ENCODE measurements at places on chromosomes 4 and X.
A peak's percentile ranks its signal among the peaks of the same experiment; 100 is the strongest.

DNA sequence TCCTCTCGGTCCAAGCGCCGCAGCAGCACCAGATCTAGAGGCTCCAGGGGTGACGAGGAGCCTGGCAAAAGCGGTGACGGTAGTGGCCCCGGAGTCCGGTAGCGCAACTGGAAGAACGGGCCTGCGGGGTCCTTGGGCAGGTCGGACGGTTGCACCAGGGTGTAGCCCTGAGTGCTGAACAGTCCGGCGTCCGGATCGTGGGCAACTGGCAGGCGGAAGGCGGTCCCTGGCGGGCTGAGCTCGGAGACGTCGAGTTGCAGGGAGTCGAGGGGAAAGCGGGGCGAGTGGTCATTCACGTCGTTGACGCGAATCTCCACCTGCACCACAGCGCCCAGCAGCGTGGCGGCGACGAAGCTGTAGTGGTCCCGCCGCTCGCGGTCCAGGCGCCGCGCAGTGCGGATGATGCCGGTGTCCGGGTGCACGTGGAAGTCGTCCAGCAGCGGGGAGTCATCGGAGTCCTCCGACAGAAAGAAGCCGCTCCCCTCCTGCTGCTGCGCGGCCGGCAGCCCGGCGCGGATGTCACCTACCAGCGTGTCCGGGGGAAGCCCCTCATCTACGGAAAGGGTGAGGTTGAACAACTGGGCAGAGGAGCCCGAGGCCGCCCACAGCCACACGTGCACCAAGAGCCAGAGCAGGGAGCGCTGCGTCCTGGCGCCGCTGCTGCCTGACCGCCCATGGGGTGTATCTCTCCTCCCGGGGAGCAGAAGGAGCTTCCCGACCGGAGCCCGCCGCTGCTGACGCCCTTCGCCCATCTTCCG lies 837 bp downstream of the DCHS2 start:
- DNase-seq = no peak

- no peak for DNase-seq
These were observed 22.3 kb downstream of the TEC start for GRCh38 chr4:48247142-48247877.

DNA sequence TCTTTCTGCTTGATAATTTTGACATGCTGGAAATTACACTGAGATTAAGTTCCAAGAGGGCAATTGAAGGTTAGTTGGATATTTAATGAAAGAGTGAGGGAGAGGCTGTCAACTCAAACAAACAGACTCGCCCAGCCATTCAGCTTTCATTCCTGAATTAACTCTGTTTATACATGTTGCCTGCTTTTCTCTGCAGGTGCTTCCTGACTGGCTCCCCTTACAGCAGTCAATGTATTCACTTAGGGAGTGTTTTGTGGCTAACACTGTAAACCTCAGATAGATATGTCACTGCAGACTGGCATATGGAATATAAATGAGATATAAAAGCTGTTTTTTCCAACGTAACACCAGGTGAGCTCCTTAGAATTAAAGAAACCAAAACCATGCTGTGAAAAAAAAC lies 28.7 kb downstream of the TMPRSS11A start:
- DNase-seq = no peak

DNA sequence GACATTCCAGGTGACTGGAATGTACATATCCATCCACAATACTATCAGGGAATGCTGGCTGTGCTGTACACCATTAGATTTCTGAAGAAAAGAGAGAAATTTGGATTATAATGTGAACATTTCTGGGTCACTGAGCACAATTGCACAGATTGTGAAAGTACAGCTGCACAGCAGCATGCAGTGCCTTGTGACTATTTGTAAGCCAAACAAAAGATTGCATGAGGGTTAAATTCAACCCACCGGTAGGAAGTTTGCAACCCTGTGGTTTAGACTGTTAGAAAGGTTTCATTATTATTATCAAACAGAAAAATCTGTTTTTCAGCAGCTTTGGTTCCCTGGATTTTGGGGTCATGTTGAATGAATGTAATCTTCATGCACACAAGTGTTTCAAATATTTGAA lies 24.5 kb downstream of the DDIT4L start:
- DNase-seq = no peak

GRCh38 chrX:29661290-29661689 lies 554.1 kb upstream of the MAGEB2 start:
- DNase-seq = no peak

- DNase-seq = no peak
These were observed 515.3 kb upstream of the ARX start for GRCh38 chrX:25531096-25531495.

DNA sequence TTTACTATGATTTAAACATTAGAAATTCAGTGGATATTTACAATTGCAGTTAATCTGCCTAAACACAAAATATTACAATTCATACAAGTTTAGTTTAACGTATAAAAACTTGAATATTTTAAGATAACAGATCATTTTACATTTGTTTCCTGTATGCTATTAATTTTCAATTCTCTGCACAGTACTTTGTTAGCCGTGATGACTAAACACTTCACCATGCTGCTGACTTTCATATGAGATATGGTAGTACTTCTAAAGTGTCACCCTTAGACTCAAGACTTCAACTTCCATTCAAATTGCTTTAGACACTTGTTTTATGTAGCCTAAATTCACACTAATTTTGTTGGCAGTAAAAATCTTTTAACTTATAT lies 1646.4 kb upstream of the ADGRL3 start:
- no peak for DNase-seq

DNA sequence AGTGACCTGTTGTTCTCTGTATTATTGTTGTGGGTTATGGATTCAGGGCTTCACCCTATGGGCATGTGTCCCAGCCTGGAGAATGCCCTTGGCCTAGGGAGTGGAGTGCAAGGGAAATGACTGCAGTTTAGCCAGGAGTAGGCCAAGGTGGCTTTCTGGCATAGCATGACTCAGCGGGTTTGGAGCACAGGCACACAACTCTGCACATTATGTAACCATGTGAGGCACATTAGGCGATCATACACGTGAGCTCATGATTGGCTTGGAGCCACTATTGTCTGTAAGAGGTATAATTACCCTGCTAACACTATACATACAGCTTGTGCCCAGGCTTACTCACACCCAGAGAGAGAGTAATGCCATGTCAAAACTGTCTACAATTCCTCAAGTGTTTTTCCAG lies 35.1 kb upstream of the TACR3 start:
- DNase-seq = no peak

- no peak for DNase-seq
These were observed 36.7 kb upstream of the EDA2R start for GRCh38 chrX:66675541-66675940.

DNA sequence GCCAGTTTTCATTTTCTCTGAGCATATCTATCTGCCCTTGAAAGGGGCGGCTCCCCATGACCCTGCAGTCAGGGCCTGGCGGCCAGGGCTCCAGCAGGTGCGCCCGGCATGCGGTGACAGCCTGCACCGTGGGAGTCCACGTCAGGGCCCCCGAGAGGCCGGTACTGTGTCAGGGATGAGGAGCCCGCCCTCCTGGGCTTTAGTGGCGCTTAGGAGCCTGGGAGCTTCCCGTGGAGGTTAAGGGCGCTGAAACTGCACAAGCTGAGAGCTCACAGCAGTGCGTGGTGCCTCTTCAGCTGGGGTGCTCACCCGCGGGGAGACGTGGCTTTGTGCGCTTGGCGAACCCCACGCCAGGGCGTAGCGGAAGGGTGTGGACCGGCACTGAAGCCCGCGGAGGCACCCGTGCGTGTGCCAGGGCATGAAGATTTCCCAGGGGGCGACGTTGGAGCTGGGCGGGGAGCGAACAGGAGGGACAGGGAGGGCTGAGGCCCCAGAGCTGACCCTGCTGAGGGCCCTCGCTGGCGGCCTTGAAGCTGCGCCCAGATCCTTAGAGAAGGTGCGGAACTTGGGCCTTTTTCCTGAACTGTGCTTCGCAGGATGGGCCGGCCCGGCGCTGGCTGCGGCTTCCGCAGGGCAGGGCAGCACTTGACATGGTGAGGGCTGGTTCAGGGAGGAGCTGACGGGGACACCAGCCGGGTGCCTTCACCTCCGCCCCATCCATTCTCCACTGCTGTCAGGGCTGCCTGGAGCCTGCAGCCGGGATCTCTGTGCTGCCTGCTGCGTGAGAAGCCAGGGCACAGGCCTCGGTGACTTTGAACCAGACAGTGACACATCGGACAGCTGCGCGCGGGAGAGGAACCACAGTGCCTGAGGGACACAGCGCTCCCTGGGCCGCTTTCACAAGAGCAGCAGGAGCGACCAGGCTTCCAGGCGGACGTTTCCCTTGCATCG lies 32.9 kb downstream of the HTT-AS start:
- DNase-seq = peak; percentile 68

- no peak for DNase-seq
These were observed 299.1 kb upstream of the TBX22 start for GRCh38 chrX:79715448-79715847.

DNA sequence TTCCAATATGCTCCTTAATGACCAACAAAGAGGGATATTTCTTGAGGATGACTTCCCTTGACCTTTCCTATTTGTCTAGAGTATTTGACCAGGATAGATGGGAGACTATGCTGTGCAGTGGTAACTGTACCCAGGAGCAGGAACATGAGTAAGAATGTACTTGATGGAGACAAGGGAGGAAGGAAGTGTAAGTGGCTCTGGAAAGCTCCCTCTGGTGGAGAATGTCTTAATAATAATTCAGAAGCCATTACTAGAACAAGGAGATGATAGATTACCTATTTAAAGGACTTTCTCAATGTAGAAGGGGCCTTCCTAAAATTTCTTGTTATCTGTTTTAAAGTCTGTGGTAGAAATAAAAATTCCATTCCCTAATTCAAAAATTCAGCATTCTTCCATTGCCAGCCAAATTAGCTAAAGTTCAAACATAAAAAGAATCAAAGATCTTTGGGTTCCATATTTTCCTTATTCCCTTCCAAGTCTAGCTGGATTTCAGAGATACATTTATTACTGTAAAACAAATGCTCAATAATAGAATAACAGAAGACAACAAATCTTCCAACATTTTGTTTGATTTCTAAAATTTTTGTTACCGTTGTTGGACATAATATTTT lies 83.8 kb downstream of the GRID2 start:
- no peak for DNase-seq

DNA sequence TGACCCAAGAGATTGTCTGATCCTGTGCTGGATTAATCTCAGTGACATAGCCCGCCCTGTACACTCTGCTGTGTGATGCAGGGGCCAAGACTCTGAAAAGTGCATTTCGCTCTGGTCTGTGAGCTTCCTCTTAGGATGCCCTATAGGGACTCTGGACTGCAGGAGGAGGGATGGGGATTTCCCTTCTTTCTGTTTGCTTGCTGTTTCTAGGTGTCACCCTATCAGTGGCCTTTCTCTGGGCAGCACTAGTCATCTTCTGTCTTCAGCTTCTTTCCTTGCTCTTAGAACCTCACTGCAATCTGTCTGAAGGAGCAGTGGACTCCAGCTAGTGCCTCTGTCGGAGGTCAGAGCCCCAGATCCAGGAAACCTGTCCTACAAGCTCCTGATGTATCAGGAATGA lies 34.5 kb upstream of the SCRG1 start:
- no peak for DNase-seq

GRCh38 chrX:124209792-124210576 lies 122.5 kb upstream of the TEX13D start:
- DNase-seq = no peak

DNA sequence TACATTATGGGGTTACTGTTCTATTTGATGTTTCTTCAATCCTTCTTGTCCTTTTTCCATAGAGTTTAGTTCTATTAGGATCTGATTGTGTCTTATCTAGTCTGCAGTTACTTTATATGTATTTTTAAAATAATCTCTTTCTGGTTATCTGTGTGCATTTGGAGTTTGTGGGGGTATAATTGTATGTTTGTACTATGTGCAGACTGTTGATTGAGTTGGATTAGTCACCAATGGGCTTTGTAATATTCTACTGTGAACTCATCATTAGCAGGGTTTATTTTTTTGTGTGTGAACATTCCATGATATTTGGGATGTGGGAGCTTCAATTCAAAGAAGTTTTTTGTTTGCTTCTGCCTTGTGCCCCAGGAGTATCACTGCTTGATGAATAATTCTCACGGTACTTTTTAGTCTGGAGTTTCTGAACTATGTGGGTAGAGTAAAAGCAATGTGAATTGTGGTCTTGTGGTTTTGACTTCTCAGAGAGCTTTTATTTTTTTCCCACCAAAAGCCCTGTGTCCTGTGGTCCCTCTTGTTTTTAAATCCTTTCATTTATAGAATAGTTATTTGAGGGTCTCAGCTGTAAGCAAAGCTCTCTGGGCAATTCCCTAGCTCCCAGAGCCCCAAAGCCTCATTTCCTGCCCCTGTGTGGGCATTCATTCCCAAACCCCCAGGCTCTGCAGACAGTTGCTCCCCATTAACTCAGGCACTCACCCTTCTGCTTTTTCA lies 127.8 kb downstream of the PHKA2 start:
- DNase-seq = no peak

GRCh38 chr4:62119195-62119594 lies 919.1 kb downstream of the ADGRL3 start:
- no peak for DNase-seq

DNA sequence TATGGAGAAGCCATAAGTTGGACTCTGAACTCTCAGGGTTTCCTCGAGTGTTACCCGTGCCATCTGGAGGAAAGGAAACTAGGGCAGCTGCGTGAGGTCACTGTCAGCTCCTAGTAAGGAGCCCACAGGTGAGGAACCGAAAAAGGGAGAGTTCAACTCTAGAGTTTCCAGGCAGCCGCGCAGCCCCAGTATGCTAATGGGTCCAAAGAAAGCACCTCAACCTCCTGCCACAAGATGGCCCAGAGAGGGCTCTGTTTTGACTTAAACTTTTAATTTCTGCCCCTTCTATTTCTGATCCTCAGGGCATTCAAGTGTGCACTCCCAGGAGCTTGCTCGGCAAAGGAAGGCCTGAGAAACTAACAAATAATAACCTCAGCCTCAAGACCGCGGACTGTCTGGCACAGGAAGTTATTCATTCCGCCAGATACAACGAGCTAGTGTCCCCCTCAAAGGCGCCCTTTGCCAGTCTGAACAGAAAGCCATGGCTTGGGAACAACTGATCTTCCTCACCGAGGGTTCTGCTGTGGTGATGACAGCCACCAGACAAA lies 13.9 kb downstream of the SCARB2 start:
- DNase-seq = peak; percentile 50

DNA sequence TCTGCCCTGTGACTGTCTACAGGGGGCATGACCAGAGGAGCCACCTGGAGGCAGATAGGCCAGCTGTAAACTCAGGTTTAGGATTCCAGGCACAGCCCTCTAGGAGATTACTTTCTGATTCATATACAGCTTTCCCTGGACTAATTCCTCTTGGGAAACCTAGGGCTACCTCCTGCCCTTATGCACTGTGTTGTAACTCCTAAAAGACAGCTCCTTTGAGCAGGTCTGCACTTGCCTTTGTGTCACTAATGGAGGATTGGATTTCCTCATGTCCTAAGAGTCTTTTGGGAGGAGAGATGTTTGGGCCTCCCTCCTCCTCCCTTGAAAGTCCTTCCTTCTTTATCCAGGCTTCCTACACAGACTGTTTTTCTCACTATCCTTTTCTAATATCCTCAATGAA lies 202.0 kb downstream of the PCDH19 start:
- DNase-seq = no peak

GRCh38 chr4:6513678-6514077 lies 41.3 kb upstream of the PPP2R2C start:
- DNase-seq = no peak
